ENCODE measurements at places on chromosomes 2 and 18. TPM values are rescaled to one million over a fixed set of nuclear protein-coding genes. Genes with fewer than 3 reads are reported as not detected.

Gene ALPI
- total RNA-seq = not detected

Gene HAAO
- total RNA-seq = 0.44 TPM

Gene NYAP2
- 0.06 TPM for total RNA-seq

Gene ONECUT2
- not detected for total RNA-seq

Gene CD8B
- total RNA-seq = 0.73 TPM

Gene UGT1A3
- not detected for total RNA-seq

Gene PELI1
- 40.5 TPM for total RNA-seq

Gene LYG1
- total RNA-seq = 2.5 TPM

Gene GEN1
- total RNA-seq = 6.2 TPM

Gene PRKAG3
- total RNA-seq = not detected

Gene VWA3B
- total RNA-seq = not detected

Gene NXPH2
- total RNA-seq = not detected

Gene GPR75
- 3.1 TPM for total RNA-seq

Gene MAP3K19
- not detected for total RNA-seq

GRCh38 chr18:12401881-12402280 lies 5.8 kb upstream of the PRELID3A start:
- H3K27me3 ChIP-seq = peaks cover 5% of the 10 kb centered on the region
- H3K27ac ChIP-seq = no peak overlapping the region
- DNase-seq = no peak
- no peak overlapping the region for H3K4me3 ChIP-seq

DNA sequence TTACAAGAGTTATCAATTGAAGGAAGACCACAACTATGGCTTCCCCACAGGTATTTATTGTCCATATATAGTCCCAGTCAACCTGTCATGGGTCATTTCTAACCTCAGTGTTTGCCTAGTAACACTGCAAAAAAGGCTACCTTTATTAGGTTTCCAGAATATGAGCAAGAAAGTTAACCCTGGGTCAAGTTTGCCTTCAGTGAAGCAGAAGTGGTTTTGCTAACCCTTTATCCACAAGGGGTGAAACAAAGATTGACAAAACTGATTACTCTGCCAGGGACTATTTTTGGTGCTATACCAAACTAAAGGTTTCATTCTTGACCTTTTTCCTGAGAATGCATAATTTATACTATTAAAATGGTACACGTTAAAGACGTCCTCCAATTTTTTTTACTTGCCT lies 28.8 kb downstream of the SP100 start:
- H3K36me3 ChIP-seq = peaks cover 57% of the 10 kb centered on the region
- DNase-seq = no peak
- peaks cover 60% of the 10 kb centered on the region for H3K4me1 ChIP-seq
- no peaks in the 10 kb centered on the region for H3K27me3 ChIP-seq

- no peak overlapping the region for H3K27ac ChIP-seq
- H3K27me3 ChIP-seq = no peaks in the 10 kb centered on the region
- H3K4me1 ChIP-seq = no peaks in the 10 kb centered on the region
- DNase-seq = no peak
- no peaks in the 10 kb centered on the region for H3K36me3 ChIP-seq
Observed at GRCh38 chr2:156763174-156763573, 327.0 kb downstream of the GPD2 start.

- no peak overlapping the region for H3K27ac ChIP-seq
- no peaks in the 10 kb centered on the region for H3K4me1 ChIP-seq
- DNase-seq = no peak
- no peaks in the 10 kb centered on the region for H3K36me3 ChIP-seq
Observed at GRCh38 chr2:116952254-116952653, 862.2 kb upstream of the DDX18 start.

- H3K27ac ChIP-seq = no peak within 1 kb of the TSS
- H3K27me3 ChIP-seq = no peaks in the 10 kb centered on the region
- H3K4me3 ChIP-seq = no peak within 1 kb of the TSS
- no peaks in the 10 kb centered on the region for H3K36me3 ChIP-seq
- no peak for DNase-seq
Observed at GRCh38 chr2:232870018-232870765, at the start of gene SNORC. Gene SNORC (plus strand): TSS chr2:232870264. CDS start chr2:232870342, 78 bp downstream.

GRCh38 chr2:111032721-111033429 lies 87.8 kb upstream of the BCL2L11 start:
- DNase-seq = no peak
- no peak overlapping the region for H3K27ac ChIP-seq
- no peaks in the 10 kb centered on the region for H3K36me3 ChIP-seq
- no peak overlapping the region for H3K4me3 ChIP-seq
- no peaks in the 10 kb centered on the region for H3K4me1 ChIP-seq

DNA sequence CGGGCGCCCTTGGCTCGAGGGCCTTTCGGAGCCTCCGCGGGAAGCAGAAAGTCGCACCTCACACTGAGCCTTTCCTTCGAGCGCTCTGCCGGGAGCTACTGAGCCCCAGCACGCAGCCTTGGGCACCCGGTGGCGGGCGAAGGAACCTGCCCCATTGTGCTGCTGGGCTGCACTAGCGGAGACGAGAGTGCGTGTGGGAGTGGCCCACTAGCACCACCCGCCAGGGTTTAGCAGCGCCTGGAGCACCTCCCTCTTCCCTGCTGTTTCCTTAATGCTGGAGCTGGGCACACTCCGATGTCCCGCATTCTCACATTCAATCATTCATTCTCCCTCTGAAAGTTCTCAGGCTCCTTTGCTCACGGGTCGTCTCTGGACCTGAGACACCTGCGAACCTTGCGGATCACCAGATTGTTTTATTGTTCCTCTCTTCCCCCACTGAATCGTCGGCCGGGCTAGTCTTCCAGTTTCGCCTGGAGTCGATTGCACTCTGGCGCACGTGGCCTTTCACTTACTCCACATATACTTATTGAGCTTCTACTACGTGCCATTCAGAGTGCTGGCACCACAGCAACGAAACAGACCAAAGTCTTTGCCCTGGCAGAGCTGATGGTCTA lies 8.5 kb upstream of the PAX3 start:
- H3K27me3 ChIP-seq = peaks cover 88% of the 10 kb centered on the region
- peaks cover 41% of the 10 kb centered on the region for H3K4me1 ChIP-seq
- no peaks in the 10 kb centered on the region for H3K36me3 ChIP-seq
- no peak overlapping the region for H3K27ac ChIP-seq
- H3K4me3 ChIP-seq = no peak overlapping the region

GRCh38 chr2:211741966-211742365 lies 796.6 kb downstream of the ERBB4 start:
- no peak for DNase-seq
- no peaks in the 10 kb centered on the region for H3K4me1 ChIP-seq
- H3K27ac ChIP-seq = no peak overlapping the region
- H3K27me3 ChIP-seq = no peaks in the 10 kb centered on the region
- H3K36me3 ChIP-seq = no peaks in the 10 kb centered on the region
- H3K4me3 ChIP-seq = no peak overlapping the region

- H3K36me3 ChIP-seq = no peaks in the 10 kb centered on the region
- no peak overlapping the region for H3K4me3 ChIP-seq
- H3K27ac ChIP-seq = no peak overlapping the region
- DNase-seq = no peak
- H3K4me1 ChIP-seq = no peaks in the 10 kb centered on the region
- H3K27me3 ChIP-seq = no peaks in the 10 kb centered on the region
Observed at GRCh38 chr2:40038646-40039045, 259.6 kb upstream of the THUMPD2 start.

DNA sequence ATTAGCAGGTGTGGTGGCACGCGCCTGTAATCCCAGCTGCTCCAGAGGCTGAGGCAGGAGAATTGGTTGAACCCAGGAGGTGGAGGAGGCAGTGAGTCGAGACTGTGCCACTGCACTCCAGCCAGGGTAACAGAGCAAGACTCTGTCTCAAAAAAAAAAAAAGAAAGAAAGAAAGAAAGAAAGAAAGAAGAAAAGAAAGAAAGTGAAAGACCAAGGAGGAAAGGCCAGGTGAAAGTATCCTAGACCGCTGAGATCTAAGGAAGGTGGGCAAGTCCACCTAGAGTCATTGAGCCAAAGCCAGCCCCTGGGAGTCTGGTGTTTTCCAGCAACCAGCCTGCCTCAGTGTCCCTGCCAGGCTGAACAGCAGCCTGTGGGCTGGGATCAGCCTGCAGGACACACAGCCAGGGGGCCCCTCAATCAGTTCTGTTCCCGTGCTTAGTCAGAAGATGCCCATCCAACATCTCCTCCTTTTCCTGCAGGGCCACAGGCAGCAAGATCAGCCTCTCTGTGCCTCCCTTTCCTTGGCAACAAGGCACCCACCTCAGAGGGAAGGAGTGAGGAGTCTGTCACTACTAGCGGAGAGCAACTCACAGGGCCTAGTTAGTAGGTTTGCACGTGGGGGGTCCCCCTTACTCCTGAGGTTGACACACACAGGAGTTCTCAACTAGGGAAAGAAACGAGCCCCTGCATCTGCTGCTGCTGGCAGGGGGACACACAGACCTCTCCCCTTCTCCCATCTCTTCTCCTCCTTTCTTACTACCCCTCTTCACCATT lies 64.1 kb downstream of the SMAD7 start:
- no peak overlapping the region for H3K27ac ChIP-seq
- no peak for DNase-seq
- no peaks in the 10 kb centered on the region for H3K36me3 ChIP-seq

GRCh38 chr2:100940766-100941645 lies 61.1 kb upstream of the RPL31 start:
- no peaks in the 10 kb centered on the region for H3K27me3 ChIP-seq
- peak overlapping the region; percentile 12 for H3K4me3 ChIP-seq

DNA sequence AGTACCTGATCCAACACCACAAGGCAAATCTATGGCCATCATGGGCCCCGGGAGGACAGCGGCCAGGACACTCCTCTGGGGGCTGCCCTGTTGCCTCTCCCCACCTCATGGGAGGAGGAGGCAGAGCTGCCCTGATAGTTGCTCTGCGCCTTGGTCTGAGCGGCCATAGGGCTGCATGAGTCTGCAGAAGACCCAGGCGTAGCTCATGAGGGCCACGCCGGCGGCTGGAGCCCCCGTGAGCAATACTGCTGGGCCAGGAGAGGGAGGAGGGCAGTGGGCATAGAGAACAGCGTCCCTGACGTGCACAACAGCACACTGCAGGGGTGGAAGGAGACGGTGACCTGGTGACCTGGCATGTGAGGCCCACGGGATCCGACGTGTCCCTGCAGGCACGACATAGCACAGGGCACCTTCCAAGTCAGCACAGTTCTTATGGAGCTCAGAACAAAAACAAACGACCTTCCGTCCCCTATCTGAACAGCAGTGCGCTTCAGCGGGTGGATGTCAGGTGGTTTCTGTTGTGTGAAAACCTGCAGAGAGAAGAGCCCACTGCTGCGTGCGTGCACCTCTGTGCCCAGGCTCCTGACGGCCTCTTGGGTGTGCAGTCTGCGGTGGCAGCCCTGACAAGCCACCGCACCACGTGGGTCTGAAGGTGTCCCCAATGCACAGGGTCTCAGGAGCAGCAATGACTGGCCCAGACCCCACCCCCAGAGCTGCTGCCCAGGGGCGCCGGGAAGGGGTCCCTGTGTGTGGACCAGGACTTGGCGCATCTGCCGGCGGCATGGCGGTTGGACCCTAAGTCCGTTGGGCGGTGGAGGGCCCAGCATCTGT lies 13.0 kb downstream of the STK25 start:
- H3K4me1 ChIP-seq = no peaks in the 10 kb centered on the region
- H3K4me3 ChIP-seq = no peak overlapping the region
- no peaks in the 10 kb centered on the region for H3K27me3 ChIP-seq
- H3K27ac ChIP-seq = no peak overlapping the region
- DNase-seq = no peak
- H3K36me3 ChIP-seq = peaks cover 8% of the 10 kb centered on the region

DNA sequence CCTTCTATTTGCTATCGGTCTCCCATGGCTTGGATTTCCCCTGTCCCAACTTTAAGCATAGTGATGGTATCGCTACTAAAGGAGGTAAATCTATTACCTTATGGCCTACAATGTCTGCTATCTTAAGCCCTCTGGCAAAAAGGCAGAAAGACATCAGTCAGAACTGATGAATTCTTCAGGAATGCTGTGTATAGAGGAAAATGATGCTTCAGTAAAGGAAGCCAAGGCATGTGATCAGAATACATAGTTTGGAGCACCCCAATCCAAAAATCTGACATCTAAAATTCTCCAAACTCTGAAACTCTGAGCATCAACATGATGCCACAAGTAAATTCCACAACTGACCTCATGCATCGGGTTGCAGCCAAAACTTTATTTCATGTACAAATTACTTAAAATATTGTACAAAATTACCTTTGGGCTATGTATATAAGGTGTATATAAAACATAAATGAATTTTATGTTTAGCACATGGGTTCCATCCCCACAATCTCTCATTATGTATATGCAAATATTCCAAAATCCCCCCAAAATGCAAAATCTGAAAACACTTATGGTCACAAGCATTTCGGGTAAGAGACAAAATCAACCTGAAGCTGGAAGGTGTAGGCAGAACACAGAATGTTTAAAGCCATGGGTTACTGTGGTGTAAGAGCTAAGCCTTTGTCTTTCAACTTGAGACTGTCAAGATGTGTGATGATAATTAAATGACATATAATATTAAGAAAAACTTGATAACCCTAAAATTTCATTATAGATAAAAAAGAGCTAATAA lies 66.2 kb downstream of the CUL3 start:
- peaks cover 61% of the 10 kb centered on the region for H3K4me1 ChIP-seq
- H3K4me3 ChIP-seq = no peak overlapping the region
- DNase-seq = no peak
- no peaks in the 10 kb centered on the region for H3K27me3 ChIP-seq
- no peak overlapping the region for H3K27ac ChIP-seq

DNA sequence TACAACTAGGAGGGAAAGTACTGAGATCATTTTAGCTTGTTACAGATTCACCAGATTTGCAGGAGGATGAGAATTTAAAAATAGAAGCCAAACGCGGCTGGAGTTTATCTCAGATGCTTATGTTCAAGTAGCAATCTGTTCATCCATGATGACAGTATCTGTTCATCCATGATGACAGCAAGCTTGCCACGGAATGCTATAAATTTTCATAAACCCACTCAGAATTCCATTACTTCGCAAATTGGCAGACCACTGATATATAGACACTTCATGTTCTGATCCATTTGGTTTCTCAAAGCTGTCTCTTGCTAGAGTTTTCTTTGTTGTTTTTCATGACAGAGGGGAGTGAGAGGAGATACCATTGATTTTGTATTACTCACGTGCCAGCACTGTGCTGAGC lies 84.2 kb downstream of the GAREM1 start:
- no peak overlapping the region for H3K4me3 ChIP-seq
- H3K27ac ChIP-seq = no peak overlapping the region
- no peaks in the 10 kb centered on the region for H3K36me3 ChIP-seq
- H3K4me1 ChIP-seq = no peaks in the 10 kb centered on the region
- no peaks in the 10 kb centered on the region for H3K27me3 ChIP-seq

DNA sequence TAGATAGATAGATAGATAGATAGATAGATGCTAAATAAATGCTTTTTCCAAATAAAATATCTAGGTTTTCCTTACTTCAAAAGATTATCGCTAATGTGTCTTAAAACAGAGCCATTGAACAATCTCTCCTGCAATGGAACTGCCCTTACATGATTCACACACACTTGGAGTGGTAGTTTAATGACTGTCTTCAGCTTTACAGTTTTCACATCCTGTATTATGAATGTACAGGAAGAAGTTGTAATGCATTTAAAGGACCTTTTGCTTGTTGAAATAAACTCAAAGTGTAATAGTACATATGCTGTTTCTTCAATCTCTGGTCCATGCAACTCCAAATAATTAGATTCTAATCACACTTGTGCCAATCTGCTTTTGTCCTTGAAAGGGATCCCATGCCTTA lies 797.6 kb upstream of the CDH2 start:
- no peak overlapping the region for H3K4me3 ChIP-seq
- no peaks in the 10 kb centered on the region for H3K27me3 ChIP-seq
- H3K27ac ChIP-seq = no peak overlapping the region
- no peaks in the 10 kb centered on the region for H3K4me1 ChIP-seq

Data from CD4-positive, alpha-beta memory T cell (primary cell).